EH (cell line): ENCODE measurements at places on chromosomes 3 and 15.

DNA sequence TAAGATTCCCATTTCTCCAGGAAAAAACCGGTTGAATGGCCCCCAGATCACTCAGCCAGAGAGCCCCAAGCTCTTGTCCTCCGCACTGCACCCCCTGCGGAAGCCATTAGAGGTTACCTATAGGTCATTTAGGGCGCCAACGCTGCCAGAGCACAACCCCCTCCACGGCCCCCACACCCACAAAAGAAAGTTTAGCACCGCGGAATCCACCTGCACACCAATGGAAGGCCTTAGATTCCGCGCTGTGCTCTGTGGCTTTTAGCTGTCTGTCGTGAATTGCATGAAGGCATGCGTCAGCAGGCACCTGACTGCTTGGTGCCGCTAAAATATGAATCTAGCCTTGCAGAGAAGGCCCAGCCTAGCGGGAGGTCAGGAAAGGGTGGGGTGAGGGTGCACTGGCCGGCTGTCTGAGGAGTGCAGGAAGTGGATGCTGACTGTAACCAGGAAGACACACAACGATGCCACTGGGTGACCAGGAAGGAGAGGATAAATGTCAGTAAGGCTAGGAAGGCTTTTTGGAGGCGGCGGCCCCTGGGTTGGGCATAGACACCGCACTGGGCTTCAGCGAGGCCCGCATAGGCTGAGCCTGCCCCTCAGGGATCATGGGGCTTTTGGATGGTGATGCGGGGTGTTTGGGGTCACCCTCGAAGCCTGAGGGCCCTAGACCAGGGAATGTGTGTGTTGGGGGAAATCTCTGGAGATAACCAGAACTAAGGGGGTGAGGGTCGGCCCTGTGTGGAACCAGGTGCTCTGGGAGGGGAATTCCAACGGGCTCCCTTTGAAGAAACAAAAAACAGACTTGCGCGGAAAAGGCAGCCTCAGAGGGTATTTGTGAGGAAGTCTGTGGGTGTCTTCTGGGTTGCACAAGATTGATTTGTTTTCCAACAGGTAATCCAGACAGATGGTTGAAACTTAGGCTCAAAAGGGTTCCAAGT is 976 bp upstream of the NUP210 start:
- DNase-seq = no peak

- no peak for DNase-seq
These were observed 8.7 kb upstream of the PTX3 start for GRCh38 chr3:157427901-157428300.

DNA sequence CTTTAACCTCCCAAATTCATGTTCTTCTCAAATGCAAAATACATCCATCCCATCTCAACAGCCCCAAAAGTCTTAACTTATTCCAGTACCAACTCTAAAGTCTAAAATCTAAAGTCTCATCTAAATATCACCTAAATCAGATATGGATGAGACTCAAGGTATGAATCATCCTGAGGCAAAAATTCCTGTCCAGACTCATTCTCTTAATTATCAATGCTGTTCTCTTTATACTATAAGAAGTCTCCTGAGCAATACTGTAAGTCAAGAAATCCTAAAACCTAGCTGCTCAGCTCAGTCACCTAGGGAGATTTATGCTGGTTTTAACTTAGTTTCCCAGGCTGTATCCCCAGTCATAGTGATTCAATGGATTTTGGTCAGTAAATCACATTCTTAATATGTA is 11.1 kb downstream of the RAD18 start:
- peak; percentile 24 for DNase-seq

- DNase-seq = no peak
These were observed 41.3 kb downstream of the TMED3 start for GRCh38 chr15:79352206-79352605.

DNA sequence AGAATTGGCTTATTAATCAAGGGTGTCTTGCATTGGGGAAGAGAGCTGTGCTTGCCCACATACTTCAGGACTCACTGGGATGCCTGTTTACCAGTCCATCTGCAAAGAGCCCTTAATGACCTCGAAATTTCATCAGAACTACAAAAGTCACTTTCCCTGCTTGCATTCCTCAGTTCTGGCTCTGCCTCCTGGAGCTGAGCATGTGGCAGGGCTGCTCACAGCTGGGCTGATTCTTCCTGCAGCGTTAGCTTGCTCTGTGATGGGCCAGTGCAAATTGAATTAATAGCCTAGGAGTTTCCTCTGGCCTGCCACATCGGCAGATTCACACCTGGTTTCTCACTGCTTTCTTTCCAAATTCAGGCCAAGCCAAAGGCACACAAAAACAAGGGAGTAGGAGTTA is 108.9 kb downstream of the DUT start:
- peak; percentile 91 for DNase-seq

GRCh38 chr15:68177742-68178141 is 27.4 kb downstream of the CALML4 start:
- peak; percentile 68 for DNase-seq

DNA sequence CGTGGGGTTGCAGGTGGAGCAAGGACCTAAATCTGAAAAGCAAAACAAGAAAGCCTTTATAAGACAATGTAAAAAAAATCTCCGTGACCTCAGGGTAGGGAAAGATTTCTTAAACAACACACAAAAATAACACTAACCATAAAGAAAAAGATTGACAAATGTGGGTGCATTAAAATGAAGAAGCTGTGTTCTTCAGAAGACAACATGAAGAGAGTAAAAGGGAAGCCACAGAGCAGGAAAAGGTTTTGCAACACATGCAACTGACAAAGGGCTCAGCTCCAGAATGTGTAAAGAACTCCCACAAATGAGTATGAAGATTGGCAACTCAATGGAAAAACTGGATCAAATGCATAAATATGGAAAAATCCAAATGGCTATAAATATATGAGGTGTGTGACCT is 74.2 kb downstream of the MAGEF1 start:
- DNase-seq = no peak

DNA sequence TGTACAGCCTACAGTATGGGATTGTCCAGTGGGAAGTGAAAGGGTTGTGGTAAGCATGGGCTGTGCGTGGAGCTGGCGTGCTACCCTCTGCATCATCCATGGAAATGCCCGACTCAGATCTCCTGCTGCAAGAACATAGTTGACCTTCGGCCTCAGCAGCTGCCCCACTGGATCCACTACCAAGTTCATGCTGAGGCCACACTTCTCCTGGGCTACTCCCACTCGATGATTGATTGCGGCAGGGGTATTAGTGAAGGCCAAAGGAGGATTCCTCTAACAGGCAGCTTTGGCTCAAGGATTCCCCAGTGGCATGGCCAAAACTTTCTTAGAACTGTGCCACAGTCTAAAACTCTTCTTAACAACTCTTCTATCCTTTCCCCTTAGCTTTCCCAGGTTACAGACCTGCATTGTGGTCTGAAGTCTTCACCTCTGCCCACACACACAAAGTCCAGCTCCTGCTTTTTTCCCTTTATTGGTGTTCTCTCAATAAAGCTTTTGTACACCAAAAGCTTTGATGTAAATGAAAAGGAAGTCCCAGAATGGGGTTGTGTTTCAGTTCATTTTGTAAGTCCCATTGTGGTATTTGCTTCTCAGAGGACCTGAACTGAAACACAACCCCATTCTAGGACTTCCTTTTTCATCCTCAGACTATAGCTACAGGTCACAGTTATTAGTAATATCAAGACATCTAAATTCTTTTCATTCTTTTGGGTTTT is 4.9 kb upstream of the TBC1D5 start:
- no peak for DNase-seq

GRCh38 chr3:3068358-3068881 is 41.8 kb downstream of the IL5RA start:
- no peak for DNase-seq

- DNase-seq = no peak
These were observed 317.1 kb upstream of the CBLB start for GRCh38 chr3:106185949-106186348.

GRCh38 chr3:131705558-131706051 is 202.8 kb upstream of the MRPL3 start:
- peak; percentile 45 for DNase-seq

DNA sequence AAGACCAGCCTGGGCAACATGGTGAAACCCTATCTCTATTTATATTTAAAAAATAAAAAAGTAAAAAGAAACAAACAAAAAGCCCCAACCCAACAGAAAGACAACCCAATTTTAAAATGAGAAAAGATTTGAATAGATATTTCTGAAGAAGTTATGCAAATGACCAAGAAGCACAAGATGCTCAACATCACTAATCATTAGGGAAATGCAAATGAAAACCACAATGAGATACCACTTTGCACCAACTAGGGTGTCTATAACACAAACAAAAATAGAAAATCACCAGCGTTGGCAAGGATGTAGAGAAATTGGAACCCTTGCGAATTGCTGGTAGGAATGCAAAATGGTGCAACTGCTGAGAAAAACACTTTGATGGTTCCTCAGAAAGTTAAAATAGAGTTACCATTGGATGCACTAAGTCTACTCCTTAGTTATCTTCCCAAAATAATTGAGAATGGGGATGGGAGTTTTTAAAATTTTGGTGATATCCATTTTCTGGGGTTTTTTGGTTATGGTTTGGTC is 45.8 kb upstream of the CCNB2 start:
- no peak for DNase-seq

DNA sequence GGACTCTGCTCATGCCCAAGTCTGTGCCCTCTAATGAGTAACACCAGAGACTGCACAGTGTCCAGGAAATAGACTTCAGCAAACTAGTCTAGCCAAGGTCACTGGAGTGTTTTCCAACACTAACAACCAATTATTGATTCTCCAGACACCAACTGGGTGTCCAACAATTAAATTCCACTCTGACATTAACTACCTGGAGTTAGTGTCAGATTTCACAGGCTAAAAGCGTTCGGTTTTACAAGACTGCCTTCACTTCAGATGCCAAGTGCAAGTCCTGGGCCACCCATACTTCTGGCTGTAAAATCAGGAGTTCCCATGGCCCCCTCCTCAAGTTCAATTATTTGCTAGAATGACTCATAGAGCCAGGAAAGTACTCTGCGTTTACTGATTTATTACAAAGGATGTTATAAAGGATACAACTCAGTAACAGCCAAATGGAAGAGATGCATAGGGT is 20.8 kb upstream of the CFAP161 start:
- DNase-seq = no peak

- DNase-seq = no peak
These were observed 50.1 kb downstream of the P2RY1 start for GRCh38 chr3:152885076-152885475.

GRCh38 chr3:125152951-125153350 is 59.6 kb downstream of the SLC12A8 start:
- DNase-seq = no peak

- no peak for DNase-seq
These were observed 321.7 kb upstream of the FRG2C start for GRCh38 chr3:75342425-75342824.

GRCh38 chr3:49017971-49018706 is at the start of gene DALRD3:
Gene DALRD3 (minus strand): TSS chr3:49018580. CDS start chr3:49018564, 16 bp downstream.
- DNase-seq = peak; percentile 66

DNA sequence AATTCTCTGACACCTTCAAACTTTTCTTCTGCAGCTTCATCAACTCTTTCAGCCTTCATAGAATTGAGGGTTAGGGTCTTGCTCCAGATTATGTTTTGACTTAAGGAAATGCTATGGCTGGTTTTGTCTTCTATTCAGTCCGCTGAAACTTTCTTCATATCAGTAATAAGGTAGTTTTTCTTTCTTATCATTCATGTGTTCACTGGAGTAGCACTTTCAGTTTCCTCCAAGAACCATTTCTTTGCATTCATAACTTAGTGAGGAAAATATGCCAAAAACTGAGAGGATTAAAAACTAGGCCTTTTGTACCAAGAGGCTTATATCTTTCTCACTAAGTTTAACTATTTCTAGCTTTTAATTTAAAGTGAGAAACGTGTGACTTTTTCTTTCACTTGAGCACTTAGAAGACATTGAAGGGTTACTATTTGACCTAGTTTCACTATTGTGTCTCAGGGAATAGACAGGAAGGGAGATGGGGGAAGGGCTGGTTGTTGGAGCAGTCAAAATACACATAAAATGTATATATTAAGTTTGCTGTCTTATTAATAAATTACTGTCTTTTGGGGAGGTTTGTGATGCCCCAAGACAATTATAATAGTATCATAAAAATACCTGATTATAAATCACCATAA is 1110.1 kb downstream of the TBL1XR1 start:
- DNase-seq = no peak

DNA sequence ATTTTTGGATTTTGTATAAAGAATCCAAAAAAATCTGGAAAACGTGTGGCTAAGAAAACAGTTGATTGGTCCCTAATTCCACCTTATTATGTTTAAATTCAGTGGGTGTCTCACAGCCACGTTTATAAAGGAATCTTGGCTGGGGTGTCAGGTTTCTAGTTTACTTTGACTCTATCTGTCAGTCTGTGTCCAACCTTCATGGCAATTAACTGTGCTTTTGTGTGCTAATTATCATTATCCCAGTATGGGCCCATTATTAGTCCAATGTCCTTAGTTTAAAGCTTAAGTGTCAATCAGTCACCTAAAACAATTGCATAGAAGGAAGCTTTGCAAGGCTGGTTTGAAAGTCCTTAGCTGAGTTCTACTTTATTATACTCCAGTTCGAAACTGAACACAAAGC is 3.7 kb upstream of the CNTN4 start:
- no peak for DNase-seq

DNA sequence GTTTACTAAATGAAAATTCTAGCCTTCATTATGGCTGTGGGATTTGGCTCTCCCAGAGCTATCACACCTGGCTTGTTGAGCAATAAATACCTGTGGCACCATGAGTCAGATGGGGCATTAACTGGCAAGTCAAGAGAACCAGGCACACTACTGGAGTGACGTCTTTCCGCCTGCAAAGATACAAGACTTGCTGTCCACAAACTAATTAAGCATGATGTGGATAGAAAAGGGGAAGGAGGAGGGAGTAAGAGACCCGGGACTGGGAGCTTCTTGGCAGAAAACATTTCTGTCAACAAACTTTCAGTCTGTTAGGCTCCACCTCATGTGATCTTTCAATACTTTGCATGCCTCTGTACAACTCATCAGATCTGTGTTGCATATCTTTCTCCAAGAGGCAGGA is 56.5 kb downstream of the CLDN1 start:
- DNase-seq = peak; percentile 81

GRCh38 chr3:172090035-172090434 is 50.7 kb downstream of the FNDC3B start:
- DNase-seq = no peak

GRCh38 chr15:36912311-36912712 is 188.0 kb downstream of the MEIS2 start:
- DNase-seq = peak; percentile 52

DNA sequence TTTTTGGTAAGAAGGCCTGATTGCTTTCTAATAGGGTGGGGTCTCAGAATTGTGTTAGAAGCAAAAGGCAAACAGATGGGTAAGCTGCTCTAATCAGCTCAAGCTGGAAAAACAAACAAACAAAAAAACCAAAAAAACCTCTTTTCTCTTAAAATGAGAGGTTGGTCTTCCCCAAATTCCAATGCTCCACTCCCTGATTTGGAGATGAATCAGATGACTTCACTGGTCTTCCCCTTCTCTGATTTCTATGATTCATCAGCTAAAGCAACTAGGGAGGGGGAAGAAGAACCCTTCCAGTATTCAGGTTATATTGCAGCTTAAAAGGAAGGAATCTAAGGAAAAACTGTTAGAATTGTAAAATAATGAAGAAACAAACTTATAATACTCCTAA is 9.6 kb upstream of the ANXA2 start:
- peak; percentile 87 for DNase-seq
